ENCODE measurements at places on chromosomes 1 and 21.

DNA sequence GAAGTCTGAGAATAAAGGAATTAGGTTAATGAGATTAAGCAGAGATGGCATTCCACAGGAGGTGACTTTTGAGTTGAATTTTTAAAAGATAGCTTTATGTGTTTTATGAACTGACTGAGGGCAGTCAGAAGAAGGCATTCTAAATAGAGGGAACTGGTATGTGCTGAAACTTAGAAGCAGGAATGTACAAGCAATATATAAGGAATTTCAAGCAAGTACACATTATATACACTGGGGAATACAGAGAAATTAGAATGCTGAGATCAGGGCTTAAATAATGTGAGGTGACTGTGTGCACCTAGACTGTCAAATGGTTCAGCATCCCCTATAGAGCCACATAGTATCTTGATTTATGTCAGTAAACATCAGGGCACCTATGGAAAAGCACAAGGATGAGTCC lies 19.3 kb downstream of the WNT2B start:
- no peak for DNase-seq

DNA sequence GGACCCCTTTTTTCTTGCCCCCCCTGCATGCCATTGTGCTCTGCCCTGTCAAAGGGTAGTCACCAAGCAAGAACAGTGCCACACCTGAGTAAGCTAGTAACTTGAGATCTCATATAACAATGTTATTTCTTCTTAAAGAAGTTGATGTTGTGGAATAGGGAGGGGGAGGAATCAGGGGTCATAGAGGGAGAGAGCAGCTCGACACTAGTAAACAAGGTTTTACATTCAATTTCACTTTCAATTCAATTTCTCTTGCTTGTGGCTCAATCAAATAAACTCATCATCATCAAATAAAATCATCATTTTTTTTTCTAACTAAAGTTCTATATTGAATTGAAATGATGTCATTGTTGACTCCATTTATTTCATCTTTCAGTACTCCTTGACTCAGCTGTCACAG lies 106.4 kb downstream of the CRB1 start:
- no peak for DNase-seq

- no peak for DNase-seq
These were observed 102.2 kb downstream of the CASZ1 start for GRCh38 chr1:10694274-10694632.

- no peak for DNase-seq
These were observed 79.2 kb downstream of the SGIP1 start for GRCh38 chr1:66613187-66613586.

DNA sequence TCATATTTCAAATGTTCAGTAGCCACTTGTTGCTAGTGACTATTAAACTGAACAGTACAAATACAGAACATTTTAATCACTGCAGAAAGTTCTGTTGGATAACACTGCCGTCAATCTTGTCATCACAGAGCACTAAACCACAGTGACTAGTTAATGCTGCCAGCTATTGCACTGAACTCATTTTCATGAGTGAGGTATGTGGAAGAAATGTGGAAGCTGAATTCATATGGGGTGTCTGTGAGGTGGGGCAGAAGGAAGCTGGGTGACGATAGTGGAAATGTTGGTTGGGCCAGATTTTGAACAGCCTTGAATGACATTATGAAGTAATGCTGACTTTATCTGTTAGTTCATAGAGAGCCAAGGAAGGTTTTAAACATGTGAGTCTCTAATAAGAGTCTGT lies 49.6 kb downstream of the OSBPL9 start:
- DNase-seq, result no peak

- no peak for DNase-seq
These were observed 13.7 kb downstream of the LRRC8B start for GRCh38 chr1:89538361-89538760.

DNA sequence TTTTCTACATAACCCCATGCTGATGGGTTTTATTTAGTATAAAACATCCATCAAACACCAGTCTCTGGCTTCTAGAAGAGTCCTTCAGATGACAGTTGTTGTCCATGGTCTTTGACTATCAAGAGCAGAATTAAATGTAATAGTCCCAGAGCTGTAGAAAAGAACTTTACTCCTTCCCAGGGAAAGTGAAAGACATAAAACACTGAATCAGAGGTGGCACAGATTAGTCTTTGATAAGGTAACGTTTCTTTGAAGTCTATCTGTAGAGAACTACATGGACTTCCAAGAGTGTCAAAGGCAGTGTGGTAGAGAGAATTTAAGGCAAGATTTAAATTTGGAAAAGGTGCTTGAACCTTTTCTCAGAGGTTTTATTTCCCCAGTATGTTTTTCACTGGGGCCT lies 21.9 kb downstream of the SYNC start:
- no peak for DNase-seq

DNA sequence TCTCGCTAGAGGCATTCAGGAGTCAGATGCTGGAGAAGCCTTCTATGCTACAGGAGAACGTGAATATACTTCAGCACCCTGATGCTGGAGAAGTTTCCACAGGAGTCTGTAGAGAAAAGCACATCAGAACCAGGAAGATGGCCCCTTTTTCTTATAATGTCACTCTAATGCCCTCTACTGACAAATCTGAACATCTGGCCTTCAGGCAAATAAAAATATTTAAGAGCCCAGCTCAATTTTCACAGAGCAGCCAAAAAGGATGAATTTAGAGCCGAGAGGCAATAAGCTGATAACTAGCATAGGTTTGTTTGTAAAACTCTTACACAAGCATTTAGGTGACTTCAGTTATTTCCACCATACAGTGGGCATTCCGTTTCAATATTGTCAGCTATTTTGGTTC lies 3.8 kb upstream of the RRP15 start:
- no peak for DNase-seq

DNA sequence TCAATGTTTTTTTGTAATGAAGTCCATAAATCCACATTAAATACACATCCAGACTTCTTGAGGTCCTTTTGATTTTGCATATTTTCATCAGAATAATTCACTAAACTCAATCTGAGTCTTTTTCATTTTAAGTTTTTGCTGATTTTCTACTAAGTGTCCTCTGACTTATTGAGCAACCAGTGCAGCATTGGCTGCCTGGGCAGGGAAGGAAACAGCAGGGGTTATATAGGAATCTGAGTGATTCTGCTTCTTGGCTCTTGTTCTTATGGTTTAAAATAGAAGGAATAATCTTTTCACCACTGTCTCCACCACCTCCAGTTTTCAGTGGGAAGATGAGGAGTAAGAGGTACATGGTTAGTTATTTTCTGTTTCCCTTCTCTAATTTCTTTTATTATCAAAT lies 88.4 kb downstream of the ST6GALNAC5 start:
- no peak for DNase-seq

DNA sequence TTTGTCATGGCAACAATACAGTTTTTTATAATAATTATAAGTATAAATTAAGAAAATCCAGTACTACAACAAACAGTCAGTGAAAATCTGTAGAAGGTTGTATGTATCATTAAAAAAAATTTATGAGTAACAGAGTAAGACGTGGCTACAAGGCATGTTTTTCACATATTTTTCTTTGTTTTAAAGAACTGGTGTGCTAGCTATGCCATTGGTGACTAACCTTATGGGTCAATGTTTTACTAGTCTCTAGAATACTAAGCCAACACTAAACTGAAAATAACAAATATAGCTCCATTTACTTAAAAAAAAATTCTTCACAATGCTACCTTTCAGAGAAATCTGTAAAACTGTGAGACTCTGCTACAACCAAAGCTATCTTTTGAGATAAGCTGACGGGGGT lies 261.5 kb downstream of the ADGRL2 start:
- DNase-seq, result no peak

GRCh38 chr1:115377411-115377810 lies 39.4 kb upstream of the NGF start:
- no peak for DNase-seq

GRCh38 chr21:40433538-40433937 lies 413.4 kb downstream of the DSCAM start:
- no peak for DNase-seq

DNA sequence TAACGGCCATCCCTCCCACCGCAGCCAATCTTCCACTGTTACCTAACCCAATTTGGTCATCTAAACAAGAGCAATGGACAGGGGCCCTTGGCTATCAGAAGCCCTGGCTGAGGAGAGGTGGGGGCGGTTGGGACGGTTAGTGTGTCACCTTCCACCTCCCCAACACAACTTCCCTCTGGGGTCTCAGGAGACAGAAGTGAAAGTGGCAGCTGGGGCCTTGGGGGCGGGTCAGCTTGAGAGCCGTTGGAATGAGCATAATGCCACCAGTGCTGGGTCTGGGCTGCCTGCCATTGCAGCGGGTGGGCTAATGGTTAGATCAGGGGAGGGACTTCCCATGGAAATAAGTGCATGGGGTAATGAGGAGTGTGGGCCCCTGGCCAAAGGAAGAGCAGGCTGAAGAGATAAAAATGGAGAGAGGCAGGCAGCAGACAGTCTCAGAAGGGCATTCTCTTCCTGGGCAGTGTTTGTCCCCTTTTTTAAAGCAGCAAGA lies 7.9 kb downstream of the MEF2D start:
- DNase-seq, result no peak
